ENCODE measurements at places on chromosomes 16 and 17.
A peak's percentile ranks its signal among the peaks of the same experiment; 100 is the strongest.

- DNase-seq, result no peak
Measured at GRCh38 chr16:29009838-29010166, 24.9 kb downstream of the LAT start.

DNA sequence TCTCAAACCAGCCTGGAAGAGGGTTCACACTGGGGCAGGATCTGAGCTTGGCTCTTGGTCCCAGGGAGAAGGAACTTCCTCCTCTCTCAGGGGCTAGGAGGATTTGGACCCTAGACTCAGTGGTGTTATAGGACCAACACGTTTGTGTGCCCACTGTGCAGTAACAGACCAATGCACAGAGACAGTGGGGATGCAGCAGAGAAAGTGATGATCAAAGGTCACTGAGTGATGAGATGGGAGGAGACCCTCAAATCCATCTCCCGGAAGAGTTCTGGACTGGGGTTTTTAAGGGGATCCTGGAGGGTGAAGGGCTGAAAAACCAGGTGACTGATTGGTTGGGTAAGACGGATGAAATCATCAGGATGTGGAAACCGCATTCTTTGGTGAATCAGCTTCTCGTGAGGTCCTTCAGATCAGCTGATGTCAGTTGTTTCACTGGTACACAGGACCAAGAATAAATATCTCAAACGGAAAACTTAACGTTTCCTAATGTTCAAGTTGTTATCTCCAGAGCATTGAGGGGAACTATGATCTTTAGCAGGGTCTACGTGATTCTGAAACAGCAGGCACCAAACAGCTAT, 3.3 kb upstream of the VAC14 start:
- peak; percentile 43 for DNase-seq

DNA sequence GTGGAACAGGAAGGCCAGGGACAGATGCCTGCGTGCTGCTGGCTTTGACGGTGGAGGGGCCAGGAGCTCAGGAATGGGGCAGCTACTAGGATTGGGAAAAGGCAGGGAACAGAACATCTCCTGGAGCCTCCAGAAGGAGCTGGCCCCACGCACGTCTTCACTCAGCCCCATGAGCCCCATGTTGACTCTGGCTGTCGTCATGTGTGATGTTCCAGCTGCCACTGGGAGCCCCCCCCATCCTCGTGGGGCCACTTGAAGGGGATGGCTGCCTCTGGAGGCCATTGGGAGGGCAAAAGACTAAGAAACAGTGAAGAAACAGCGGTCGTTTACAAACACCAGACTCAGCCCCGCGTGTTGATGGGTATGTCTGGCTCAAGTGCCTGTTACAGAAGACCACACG, 18.5 kb upstream of the APRT start:
- DNase-seq, result no peak

- peak; percentile 30 for DNase-seq
Measured at GRCh38 chr17:1039511-1040215, 42.7 kb downstream of the TIMM22 start.

- no peak for DNase-seq
Measured at GRCh38 chr17:43220511-43221125, 7.8 kb downstream of the CCDC200 start.

DNA sequence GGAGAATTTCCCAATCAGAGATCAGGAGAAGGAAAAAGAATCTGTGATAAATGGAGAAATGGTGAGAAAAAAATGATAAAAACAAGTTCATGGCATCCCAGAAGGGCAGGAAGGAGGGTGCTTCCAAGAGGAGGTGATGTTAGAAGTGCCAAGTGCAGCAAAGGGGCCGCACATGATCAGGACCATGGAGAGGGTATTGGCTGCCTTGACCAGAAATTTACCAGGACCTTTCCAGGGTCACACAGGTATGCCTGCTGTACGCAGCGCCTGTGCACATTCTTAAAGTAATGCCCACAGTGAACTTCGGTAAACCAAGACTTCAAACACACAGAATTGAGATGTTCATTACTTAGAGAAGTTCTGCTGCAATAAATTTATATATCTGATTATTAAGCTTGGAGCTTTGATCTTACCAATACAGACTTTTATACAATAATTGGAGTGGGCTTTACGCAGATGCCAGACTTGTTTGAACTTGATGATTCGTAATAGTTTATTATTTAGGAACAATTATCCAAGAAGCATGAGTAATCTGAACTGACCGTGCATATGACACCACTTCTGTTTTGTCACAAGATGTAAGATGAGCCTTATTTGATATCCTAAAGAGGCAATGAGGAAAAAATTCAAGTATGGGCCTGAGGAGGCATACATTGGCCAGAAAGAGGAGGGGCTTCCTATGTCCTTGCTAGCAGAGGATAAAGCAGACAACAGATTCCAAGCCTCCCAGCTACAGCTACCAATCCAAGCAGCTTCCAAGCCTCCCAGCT, 2.2 kb upstream of the KRT33A start:
- no peak for DNase-seq

DNA sequence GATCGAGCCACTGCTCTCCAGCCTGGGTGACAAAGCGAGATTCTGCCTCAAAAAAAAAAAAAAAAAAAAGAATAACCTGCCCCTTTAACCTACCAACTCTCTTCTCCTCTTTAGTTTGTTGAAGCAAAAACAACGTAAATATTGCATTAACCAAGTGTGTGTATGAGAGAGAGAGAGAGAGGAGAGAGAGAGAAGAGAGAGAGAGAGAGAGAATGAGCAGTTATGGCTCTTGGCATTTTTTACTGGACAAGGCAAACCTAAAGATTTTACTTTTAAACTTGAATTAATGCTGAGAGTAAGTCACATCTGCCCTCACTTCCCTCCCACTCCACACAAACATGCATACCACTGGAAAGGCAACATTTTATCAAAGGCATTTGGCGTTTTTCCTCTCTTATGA, 3.0 kb upstream of the SLFN5 start:
- DNase-seq, result no peak

DNA sequence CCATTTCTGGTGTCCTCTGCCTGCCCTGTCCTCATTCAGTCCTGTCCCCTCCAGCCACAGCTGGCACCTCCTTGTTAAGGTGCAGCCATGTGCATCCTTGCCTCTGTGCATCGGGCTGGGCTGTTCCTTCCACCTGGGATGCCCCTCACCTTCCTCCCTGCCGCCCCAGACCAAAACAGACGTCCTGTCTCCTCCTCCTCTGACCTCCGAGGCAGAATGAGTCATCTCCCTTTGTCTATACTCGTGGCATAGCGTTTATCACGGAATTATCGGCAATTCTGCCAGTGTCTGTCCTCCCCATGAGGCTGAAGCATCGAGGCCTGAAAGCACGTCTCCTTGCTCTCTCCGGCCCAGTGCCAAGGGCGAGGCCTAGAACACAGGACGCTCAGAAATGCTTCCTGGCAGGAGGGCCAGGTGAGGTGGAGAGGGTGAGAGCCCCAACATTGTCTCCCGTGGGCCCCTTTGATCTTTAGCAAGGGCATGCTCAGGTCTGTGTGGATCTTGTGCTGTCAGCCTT, 4.6 kb downstream of the RAI1 start:
- peak; percentile 79 for DNase-seq

- no peak for DNase-seq
Measured at GRCh38 chr16:75175074-75175473, 26.8 kb downstream of the ZFP1 start.

- peak; percentile 73 for DNase-seq
Measured at GRCh38 chr17:9924735-9925191, 19.7 kb upstream of the RCVRN start.
